A172 (cell line): ENCODE measurements at places on chromosomes 2 and 18. TPM values are rescaled to one million over a fixed set of nuclear protein-coding genes. Genes with fewer than 3 reads are reported as not detected.

DNA sequence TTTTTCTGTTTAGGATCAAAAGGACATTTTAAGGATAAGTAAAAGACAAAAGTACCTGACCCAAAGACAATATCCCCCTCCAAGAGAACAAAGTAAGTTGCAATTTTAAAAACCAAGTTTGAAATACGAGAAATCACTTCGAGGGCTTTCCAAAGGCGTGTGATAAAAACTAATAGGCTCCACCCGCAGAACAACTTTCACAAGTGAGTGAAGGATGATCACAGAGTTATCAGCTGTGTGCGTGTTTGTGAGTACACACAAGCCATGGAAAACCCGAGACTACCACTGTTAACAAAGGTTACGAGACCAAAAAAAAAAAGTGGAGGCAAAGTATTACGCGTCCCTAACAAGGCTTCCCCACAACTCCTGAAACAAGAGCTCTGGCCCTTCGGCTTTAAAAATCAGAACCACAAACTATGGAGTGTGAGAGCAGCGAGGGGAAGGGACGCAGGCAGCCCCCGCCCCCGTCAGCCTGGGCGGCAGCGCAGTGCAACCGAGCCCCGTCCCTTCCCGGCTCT lies 719 bp downstream of the SMAD2 start:
- DNase-seq: peak; percentile 2

DNA sequence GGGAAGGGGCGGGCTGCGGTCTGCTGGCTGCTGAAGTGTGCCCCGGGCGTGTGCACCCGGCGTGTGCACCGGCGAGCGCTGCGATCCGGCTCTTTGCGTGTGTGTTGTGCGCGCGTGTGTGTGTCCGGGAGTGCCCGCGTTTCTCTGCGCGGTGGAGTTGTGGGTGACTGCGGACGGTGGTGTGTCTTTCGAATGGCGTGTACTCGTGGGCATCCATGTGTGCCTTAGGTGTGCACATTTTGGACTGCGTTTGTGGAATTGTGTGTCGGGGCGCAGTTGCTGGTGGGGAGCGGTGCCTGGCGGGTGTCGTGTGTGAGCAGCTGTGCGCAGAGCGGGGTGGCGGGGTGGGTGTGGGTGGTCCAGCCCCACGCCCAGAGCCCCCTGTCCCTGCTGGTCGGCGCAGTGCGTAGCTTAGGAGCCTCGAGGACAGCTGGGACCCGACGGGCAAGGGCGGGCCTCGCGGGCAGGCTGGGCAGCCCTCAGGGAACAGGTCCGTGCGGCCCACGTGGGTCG lies 533 bp downstream of the HPCAL1 start:
- no peak for DNase-seq

- DNase-seq: no peak
Observed at GRCh38 chr2:113039158-113039557, 13.5 kb downstream of the IL36B start.

- DNase-seq: no peak
Observed at GRCh38 chr18:76558881-76559667, 64.0 kb upstream of the ZNF516 start.

DNA sequence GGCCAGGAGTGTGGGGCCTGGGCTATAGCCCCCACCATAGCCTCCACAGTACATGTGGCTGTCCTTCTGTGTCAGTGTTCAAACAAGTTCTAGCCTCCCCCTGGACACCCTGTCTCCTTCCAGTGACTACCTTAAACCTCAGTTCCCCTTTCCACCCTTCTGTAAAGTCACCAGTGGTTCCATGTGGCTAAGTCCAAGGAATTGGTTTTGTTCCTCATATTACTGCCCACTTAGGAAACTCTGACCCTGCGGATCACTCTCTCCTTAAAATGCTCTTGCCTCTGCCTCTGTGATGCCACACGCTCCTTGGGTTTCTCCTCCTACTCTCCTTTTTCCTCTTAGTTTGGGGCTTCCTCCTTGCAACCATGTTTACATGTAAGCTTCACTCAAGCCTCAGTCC lies 27.8 kb upstream of the REL start:
- no peak for DNase-seq

DNA sequence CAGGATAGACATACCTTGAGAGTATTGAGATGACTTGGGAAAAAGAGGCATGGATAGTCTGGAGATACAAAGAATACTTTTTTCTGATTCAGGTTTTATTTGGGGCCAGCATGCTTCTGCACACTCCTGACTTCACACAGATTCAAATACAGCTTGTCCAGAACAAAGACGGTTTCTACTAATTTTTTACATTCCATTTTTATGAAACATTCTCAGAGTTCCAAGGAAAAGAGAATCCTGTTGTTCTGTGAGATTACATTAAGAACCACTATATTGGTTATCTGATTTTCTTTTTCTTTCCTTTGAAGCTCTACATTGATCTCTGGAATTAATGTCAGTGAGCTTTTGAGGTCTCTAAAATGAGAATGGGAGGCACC lies 41.0 kb downstream of the PTPRM start:
- no peak for DNase-seq

GRCh38 chr2:154554046-154554445 lies 144.4 kb upstream of the KCNJ3 start:
- no peak for DNase-seq

DNA sequence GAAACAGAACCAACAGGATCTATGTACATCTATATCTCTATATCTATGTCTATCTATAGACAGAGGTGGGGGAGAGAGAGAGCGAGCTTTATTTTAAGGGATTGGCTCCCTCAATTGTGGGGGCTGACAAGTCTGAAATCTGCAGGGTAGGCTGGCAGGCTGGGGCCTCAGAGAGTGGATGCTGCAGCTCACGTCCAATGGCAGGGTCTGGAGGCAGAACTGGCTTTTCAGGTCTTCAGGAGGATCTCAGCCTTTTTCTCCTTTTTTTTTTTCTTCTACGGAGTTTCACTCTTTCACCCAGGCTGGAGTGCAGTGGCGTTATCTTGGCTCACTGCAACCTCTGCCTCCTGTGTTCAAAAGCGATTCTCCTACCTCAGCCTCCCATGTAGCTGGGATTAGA lies 77.2 kb downstream of the ARL4C start:
- no peak for DNase-seq

- DNase-seq: no peak
Observed at GRCh38 chr2:15096873-15097272, 464.3 kb downstream of the NBAS start.

DNA sequence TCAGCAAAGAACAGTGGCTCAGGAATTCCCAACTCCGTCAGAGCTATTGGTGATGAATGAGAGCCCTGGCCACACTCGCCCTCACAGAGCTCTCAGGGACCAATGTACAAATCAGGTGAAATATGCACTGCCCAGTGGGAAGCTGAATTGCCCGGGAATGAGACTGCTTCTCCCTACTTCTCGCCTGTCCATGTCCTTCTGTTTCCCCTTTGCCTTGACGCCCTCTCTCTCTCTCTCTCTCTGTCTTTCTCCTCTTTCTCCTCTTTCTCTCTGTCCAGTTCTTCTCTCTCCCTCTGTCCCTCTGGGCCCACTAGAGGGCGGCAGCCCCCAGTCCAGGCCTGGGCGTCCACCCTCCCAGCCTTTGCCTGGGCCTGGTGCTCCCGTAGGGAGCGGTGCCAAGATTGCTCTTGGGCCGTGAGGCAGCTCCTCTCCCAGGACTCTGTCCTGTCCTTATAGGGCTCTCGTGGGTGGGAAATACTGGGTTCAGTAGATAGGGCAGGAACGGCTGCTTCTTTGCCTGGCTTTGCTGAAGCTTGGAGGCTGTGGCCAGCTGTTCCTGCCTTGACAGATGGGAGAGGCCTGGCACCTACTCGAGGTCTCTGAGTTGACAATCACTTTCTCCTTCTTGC lies 28.4 kb upstream of the PUM2 start:
- peak; percentile 70 for DNase-seq

- DNase-seq: no peak
Observed at GRCh38 chr18:79637921-79638909, 41.4 kb upstream of the CTDP1 start.

GRCh38 chr2:105139556-105140239 lies 101.8 kb downstream of the MRPS9 start:
- peak; percentile 22 for DNase-seq

- no peak for DNase-seq
Observed at GRCh38 chr2:45210462-45211195, 201.4 kb upstream of the SIX2 start.

DNA sequence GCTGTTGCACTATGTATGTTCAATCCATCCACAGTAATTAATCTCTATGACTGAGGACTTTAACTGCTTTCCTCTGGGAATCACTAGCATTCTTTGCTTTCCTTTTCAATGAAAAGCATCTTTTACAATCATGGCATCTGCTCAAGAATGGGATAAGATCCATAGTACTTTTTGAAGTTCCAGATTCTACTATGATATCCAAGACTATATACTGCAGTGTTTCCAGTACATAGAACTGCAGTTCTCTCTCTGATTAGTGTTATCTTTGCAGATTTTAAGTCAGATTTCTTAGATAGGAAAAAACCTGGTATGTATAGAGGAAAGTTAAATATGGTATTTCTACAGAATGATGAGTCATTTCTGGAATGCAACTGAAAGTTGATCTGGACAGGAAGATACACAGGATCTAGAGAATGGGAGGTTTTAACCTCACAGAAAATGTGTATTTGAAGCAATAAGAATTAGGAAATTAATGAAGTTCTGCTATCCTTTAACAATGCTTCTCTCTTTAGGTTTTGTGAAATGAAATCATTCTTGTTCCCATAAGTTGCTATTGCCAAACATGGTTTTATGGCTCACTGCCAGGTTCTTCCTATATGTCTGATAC lies 670.7 kb downstream of the ERBB4 start:
- peak; percentile 46 for DNase-seq

GRCh38 chr2:130920415-130921163 lies 83.9 kb downstream of the ARHGEF4 start:
- DNase-seq: peak; percentile 73

GRCh38 chr2:73205611-73206010 lies 3.2 kb downstream of the NOTO start:
- no peak for DNase-seq

DNA sequence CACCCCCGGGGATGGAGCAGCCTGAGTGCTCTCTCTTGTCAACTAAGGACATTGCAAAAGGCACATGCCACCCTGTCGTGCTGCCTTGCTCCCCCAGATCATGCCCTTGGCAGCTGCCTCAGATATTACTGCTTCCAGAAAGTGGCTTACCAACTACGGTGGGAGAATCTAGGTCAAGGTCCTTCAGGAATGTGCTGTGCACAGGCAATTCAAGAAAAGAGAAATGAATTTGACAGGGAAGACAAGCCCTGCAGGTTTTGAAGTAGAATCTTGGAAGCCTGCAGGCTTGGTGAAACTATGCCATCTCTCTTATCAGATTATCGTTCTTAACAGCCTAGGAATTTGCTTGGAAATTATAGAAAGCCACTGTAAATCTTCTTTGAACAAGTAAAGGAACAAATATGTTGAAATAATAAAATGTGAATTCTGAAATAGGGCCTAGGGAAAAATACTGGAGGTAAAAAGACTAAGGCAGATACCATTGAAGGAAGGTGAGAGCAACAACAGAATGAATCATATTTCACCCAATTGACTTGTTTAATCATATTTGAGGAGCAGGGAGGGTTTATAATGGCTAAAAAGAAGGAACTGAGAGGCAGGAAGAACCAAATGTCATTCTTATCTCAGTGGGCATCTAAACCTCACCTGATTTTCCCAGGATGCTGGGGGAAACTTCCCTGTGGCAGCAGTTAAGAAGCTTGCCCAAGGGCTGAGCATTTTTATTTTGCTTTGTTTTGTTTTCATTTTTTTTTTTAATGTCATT lies 94.0 kb upstream of the GLS start:
- DNase-seq: peak; percentile 12

- DNase-seq: no peak
Observed at GRCh38 chr2:111017034-111017622, 103.6 kb upstream of the BCL2L11 start.

GRCh38 chr2:190762566-190762965 lies 113.7 kb downstream of the NAB1 start:
- no peak for DNase-seq

Gene RIF1
- total RNA-seq: 48.6 and 64.2 TPM in 2 replicates

Gene PKDCC
- 4.8 and 6.4 TPM in 2 replicates for total RNA-seq

Gene MSTN
- total RNA-seq: 0.02 TPM in 1 of 2 replicates, not detected in the other

Gene NLRC4
- not detected in 2 replicates for total RNA-seq

Gene OXER1
- total RNA-seq: not detected in 2 replicates

Gene PLB1
- 0.65 and 1.0 TPM in 2 replicates for total RNA-seq

Gene SGPP2
- not detected in 2 replicates for total RNA-seq

Gene DES
- total RNA-seq: 30.0 and 34.5 TPM in 2 replicates

Gene SLC23A3
- total RNA-seq: 0.19 and 0.67 TPM in 2 replicates

Gene BOLL
- total RNA-seq: not detected in 2 replicates

Gene SRD5A2
- total RNA-seq: not detected in 2 replicates

Gene RFTN2
- total RNA-seq: 0.12 TPM in 1 of 2 replicates, not detected in the other

Gene TUBA3E
- total RNA-seq: not detected in 2 replicates

Gene SERPINB12
- not detected in 2 replicates for total RNA-seq

Gene FBXO15
- 0.31 and 0.74 TPM in 2 replicates for total RNA-seq

Gene ABCG5
- total RNA-seq: not detected in 2 replicates
